ENCODE measurements at places on chromosomes 1 and 21.
A peak's percentile ranks its signal among the peaks of the same experiment; 100 is the strongest.

- no peak for DNase-seq
Measured at GRCh38 chr1:202397256-202397655, 48.8 kb downstream of the PPP1R12B start.

DNA sequence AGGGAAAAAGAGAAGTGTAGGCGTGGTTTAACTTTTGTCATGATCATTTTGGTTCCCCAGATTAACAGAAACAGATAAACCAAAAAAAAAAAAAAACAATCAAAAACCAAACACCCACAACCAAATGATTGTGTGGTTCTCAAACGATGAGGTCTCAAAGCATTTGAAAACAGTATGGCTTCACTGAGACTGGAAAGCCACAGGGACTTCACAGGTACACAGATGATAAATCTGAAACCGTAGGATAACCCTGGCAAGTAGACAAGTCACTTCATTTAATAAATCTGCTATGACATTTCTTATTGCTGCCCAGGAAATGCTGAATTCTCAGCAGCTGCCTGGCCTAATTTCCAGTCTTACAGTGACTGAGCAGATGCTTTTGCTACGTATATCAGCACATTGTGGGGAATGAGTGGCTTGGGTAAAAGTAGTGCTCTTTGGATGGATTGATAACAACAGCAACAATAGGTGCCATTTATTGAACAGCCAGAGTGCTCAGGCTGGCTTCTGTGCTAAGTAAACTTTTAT, 6.1 kb downstream of the ST6GALNAC3 start:
- DNase-seq: no peak

DNA sequence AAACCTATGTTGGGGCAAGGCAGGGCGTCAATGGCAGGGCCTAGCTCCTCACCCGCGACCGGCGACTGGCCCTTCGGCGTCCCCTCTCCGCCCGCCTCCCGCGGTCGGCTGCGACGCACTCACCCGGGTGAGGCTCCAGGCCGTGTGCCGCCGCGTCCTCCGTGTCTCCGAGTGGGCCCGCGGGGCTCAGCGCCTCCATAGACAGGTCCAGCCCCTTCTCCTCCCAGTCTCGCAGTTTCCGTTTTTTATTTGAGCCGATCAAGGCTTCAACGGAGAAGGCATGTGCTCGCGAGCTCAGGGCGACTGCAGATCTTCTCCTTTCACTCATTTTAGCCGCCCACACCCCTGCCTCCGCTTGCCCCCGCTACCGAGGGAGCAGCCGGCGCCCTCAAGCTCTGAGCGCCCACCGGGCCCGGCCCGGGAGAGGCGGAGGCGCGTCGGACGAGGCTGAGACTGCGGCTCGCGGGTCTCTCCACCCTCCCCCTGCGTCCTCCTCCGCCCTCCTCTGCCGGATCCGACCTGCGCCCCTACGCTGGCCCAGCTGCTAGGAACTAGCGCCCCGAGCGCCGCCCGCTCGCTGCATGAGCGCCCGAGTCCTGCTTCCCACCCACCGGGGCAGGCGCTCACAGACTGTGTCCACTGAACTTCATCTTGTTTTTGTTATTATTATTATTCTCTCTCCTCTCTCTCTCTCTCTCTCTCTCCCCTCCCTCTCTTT, 516 bp downstream of the TBX15 start:
- no peak for DNase-seq

- peak; percentile 87 for DNase-seq
Measured at GRCh38 chr1:27122652-27123051, 32.3 kb downstream of the SLC9A1 start.

- DNase-seq: no peak
Measured at GRCh38 chr1:184773762-184774320, 19.2 kb upstream of the EDEM3 start.

DNA sequence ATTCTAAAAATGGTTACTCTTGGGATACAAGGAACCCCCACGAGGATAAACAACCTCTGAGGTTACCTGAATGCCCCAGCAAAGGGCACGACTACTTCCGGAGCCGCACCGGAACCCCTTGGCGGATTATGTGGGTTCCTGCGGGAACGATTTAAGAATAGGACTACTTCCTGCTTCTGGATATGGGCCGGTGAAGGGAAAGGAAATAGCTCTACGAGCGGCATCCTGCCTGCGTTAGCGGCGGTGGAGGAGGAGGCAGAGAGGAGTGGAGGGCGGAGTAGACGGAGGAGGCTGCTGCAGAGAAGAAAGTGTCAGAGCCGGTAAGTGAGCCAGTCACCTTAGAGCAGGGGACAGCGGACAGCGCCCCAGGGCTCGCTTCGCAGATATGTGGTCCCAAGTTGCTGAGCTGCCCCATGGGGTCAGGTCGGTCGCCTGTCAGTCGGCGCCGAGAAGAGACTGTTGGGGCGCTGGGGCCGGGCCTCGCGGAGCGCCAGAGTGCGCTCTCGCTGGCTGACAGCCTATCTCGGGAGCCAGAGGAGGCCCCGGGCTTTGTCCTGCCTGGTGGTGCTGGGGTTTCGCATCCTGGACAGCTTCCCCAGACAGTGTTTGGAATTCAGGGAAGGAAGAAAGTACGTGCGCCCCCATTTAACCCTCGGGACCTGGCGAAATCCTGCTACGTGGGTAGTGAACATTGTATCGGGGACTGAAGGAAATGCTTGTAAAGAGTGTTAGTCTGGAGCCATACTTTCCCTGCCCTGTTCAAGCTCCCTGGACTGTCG, at the start of gene KLHL20:
Gene KLHL20 (plus strand): TSS at position 223 of the 779 bp plus-strand sequence. CDS start 1,063 bp downstream, outside the sequence.
- peak; percentile 92 for DNase-seq

GRCh38 chr21:18877917-18878316, 474.3 kb upstream of the TMPRSS15 start:
- no peak for DNase-seq

DNA sequence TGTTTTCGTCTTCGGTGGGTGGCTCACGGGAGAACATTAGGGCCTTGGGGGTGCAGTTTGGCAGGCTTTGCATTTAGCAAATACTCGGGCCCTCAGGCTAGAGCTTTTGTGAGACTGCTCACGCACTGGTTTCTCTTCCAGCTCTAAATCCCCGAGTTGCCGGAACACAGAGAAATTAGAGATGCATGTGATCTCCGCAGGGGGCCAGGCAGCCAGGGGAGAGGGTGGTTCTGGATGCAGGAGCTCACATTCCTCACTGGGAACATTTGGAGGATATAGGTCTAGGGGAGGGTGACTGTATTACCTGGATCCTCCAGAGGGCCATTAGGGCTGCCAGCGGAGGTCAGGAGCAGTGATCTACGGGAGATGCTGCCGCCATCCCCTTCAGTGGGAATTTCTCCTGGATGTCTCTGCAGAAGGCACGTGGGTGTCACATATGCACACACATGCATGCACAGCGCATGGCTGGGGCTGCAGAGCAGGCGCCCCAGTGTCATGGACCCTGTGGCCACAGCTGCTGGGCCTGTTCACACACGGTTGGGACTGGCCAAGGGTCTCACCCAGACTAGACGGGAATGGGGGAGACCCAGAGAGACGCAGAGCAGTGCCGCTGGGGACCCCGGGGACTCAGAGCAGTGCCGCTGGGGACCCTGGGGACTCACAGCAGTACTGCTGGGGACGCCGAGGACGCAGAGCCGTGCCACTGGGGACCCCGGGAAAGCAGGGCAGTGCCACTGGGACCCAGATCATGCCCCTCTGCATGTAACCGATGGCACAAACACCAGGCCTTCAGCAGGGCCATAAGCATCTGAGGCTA, 258.7 kb downstream of the CAMTA1 start:
- DNase-seq: no peak

DNA sequence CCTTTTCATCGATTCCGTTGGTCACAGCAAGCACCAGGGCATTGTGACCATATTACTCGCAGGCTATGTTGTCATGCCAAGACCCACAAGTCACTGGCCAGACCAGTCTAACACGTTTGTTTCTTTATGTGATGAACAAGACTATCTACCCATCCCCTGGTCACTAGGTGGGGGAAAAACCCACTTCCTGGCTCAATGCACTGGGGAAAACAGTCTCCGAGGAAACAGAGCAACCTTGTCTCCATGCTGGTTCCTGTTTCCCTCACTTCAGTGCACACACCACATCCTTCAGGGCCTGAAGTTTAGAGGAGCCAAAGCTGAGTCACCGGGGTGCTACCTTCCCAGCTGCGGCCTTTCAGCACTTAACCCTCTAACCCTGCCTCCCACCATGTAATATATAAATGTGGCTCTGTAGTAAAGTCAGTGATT, 20.9 kb downstream of the ERICH3 start:
- DNase-seq: peak; percentile 12
